Right atrium auricular region (tissue), 2 donors: ENCODE measurements at places on chromosomes 1 and 21. TPM values are rescaled to one million over a fixed set of nuclear protein-coding genes. Genes with fewer than 3 reads are reported as not detected.

DNA sequence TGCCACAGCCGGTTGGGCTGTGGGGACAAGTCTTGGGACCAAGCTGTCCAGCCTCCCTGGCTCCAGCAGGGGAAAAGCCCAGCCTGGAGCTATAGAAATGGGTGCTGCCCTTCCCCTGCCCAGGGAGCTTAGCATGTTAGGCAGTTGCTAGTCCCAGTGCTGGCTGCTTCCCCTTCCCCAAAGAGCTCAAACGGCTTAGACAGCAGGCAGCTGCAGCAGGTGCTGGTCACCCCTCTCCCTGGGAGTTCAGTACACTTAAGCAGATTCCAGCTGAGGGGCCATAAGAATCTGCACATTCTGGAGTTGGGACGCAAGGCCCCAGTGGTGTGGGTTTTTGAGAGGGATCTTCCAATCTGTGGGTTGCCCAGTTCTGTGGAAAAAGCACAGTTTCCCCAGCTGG is 11.1 kb upstream of the REG4 start:
- H3K4me3 ChIP-seq, result no peak overlapping the region
- no peaks in the 10 kb centered on the region for H3K36me3 ChIP-seq
- no peak overlapping the region for H3K27ac ChIP-seq
- no peak for DNase-seq

DNA sequence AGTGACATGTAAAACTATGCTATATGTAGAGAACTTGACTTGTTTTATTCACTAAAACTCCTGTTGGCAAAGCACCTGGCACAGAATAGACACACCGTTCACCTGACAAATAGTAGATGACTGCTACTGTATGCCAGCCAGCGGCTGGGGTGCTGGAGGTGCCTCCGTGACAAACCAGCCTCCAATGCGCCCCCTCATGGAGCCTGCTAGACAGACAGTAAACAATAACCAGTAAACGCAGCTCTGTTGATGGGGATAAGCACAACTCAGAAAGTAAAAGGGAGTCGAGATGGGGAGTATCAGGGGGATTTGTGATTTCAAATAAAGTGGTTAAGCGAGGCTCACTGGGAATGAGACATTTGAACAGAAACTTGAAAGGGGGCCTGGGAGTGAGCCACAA is 107.2 kb downstream of the PRDM2 start:
- no peak overlapping the region for H3K4me3 ChIP-seq
- no peak overlapping the region for H3K27ac ChIP-seq
- no peaks in the 10 kb centered on the region for H3K4me1 ChIP-seq
- H3K36me3 ChIP-seq, result no peaks in the 10 kb centered on the region

GRCh38 chr1:208829595-208829994 is 585.4 kb upstream of the PLXNA2 start:
- no peaks in the 10 kb centered on the region for H3K4me1 ChIP-seq
- DNase-seq, result no peak
- no peaks in the 10 kb centered on the region for H3K27me3 ChIP-seq
- H3K36me3 ChIP-seq, result no peaks in the 10 kb centered on the region

- no peak overlapping the region for H3K27ac ChIP-seq
- H3K36me3 ChIP-seq, result no peaks in the 10 kb centered on the region
- no peaks in the 10 kb centered on the region for H3K4me1 ChIP-seq
- no peak overlapping the region for H3K4me3 ChIP-seq
These were observed 13.9 kb downstream of the DLGAP3 start for GRCh38 chr1:34915521-34915920.

Gene CACNA1S
- not detected for total RNA-seq

Gene CFAP74
- total RNA-seq, result not detected

GRCh38 chr1:113388621-113389358 is 1.5 kb upstream of the MAGI3 start:
- peaks cover 38% of the 10 kb centered on the region for H3K4me1 ChIP-seq
- H3K36me3 ChIP-seq, result no peaks in the 10 kb centered on the region
- peak overlapping the region; percentile 95 for H3K27ac ChIP-seq
- H3K27me3 ChIP-seq, result no peaks in the 10 kb centered on the region
- DNase-seq, result no peak

GRCh38 chr1:88175120-88175630 is 508.9 kb upstream of the PKN2 start:
- no peaks in the 10 kb centered on the region for H3K36me3 ChIP-seq
- no peak overlapping the region for H3K4me3 ChIP-seq
- H3K27me3 ChIP-seq, result no peaks in the 10 kb centered on the region
- no peaks in the 10 kb centered on the region for H3K4me1 ChIP-seq
- H3K27ac ChIP-seq, result no peak overlapping the region
- no peak for DNase-seq

Gene CASZ1
- 50.3 TPM for total RNA-seq

- peaks cover 11% of the 10 kb centered on the region for H3K36me3 ChIP-seq
- H3K4me1 ChIP-seq, result no peaks in the 10 kb centered on the region
- no peak overlapping the region for H3K27ac ChIP-seq
- no peaks in the 10 kb centered on the region for H3K27me3 ChIP-seq
- DNase-seq, result no peak
- H3K4me3 ChIP-seq, result no peak overlapping the region
These were observed 28.7 kb upstream of the NBL1 start for GRCh38 chr1:19615438-19615837.

DNA sequence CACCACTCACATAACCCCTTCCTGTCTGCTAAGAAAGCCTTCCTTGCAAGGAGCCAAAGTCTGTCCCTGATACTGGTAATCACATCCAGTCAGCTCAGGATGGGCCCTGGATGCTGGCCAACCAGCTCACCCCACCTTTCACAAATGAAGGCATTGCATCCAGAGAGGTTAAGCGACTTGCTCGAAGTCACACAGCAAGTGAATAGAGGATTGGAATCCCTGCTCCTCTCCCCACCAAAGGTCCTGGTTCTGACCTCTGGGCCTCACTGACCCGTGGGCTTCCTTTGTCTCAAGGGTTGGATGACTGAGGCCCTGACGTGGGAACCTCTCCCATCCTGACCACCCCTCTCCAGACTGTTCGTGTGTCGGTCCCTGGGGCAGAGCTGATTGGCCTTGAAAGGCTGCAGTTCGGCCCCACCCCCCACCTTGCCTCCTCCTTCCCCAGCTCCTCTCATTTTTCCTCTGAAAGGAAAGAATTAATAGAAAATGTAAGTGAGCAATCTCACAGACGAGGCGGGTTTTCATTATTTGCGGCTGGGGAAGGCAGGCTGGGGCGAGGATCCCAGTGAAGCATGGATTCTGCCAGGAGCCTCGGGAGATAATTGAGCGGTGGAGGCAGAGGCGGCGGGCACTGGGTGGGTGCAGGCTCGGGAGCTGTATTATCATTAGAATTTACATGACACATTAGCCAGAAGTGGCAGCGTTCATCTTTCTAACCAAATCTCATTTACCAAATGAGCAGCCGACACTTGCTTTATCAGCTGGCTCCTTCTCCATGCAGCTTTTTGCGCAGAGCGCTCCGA is 101.5 kb upstream of the CSF3R start:
- H3K36me3 ChIP-seq, result no peaks in the 10 kb centered on the region
- H3K4me1 ChIP-seq, result no peaks in the 10 kb centered on the region
- peaks cover 5% of the 10 kb centered on the region for H3K27me3 ChIP-seq
- H3K4me3 ChIP-seq, result no peak overlapping the region

DNA sequence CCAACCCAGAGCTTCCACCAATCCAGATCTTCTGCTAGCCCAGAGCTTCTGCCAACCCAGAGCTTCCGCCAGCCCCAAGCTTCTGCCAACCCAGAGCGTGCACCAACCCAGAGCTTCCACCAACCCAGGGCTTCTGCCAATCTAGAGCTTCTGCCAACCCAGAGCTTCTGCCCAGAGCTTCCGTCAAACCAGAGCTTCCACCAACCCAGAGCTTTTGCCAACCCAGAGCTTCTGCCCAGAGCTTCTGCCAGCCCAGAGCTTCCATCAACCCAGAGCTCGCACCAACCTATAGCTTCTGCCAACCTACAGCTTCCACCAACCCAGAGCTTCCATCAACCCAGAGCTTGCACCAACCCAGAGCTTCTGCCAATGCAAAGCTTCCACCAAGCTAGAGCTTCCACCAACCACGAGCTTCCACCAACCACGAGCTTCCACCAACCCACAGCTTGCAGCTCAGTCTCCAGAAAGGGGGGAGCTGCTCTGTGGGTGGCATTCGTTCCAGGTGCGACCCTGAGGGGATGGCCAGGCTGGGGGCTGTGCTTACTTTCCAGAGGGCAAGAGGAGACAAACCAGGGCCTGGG is 23.8 kb downstream of the CRYAA start:
- no peak overlapping the region for H3K27ac ChIP-seq
- no peaks in the 10 kb centered on the region for H3K36me3 ChIP-seq
- H3K4me3 ChIP-seq, result no peak overlapping the region

DNA sequence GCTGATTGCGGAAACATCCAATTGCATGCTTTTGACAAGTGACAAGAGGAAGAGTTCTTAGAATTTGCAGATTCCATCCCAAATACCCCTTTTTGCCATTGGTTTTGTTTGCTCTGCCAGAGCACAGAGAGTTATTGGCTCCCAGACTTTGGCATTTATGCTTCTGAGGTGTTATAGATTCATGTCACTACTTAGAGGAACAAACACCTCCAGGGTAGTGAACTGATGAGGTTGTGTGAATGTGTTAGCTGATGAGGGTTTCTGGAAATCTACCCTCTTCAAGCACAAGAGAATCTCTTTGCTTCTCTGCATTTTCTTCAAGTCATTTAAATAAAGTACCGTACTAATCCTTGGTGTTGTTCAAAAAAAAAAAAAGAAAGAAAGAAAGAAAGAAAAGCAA is 33.9 kb upstream of the BRINP3 start:
- no peak overlapping the region for H3K4me3 ChIP-seq
- no peaks in the 10 kb centered on the region for H3K4me1 ChIP-seq
- no peaks in the 10 kb centered on the region for H3K27me3 ChIP-seq
- no peaks in the 10 kb centered on the region for H3K36me3 ChIP-seq
- no peak for DNase-seq

Gene GIPC2
- 1.5 TPM for total RNA-seq

GRCh38 chr1:66533804-66534740 is at the start of gene SGIP1:
SGIP1 (plus strand) TSS chr1:66534153; CDS start chr1:66534359, 206 bp downstream.
- H3K27me3 ChIP-seq, result no peaks in the 10 kb centered on the region
- H3K27ac ChIP-seq, result peak within 1 kb of the TSS; percentile 77
- DNase-seq, result peak; percentile 79
- no peaks in the 10 kb centered on the region for H3K36me3 ChIP-seq
- peaks cover 7% of the 10 kb centered on the region for H3K4me1 ChIP-seq

DNA sequence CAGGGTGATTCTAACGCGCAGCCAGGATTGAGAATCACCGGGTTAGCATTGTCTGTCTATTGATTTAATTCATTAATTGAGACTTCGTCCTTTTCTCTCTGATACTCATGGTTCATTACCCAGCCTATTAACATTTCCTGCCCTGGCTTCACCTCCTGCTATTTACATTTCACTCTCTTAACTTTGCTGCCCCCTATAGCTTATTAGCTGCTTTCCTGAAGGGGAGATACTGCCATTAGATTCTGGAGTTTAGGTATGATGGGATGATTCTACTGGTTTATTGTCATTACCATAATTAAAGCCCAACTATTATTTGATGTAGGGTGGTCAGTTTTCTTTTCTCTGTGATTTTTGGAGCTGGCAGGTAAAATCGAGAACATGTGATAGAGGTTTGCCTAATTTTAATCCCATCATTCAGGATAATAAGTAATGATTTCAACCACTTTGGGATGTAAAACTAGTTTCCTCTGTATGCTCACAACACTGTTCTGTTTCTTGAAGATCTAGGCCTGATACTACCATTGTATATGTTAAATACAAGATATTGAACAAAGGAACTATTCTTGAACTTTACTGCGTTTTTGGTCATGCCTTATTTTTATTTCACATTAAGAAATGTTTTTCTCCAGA is 6.4 kb downstream of the PPP2R5A start:
- peaks cover 3% of the 10 kb centered on the region for H3K4me1 ChIP-seq
- no peaks in the 10 kb centered on the region for H3K27me3 ChIP-seq
- peak overlapping the region; percentile 50 for H3K27ac ChIP-seq
- DNase-seq, result no peak

DNA sequence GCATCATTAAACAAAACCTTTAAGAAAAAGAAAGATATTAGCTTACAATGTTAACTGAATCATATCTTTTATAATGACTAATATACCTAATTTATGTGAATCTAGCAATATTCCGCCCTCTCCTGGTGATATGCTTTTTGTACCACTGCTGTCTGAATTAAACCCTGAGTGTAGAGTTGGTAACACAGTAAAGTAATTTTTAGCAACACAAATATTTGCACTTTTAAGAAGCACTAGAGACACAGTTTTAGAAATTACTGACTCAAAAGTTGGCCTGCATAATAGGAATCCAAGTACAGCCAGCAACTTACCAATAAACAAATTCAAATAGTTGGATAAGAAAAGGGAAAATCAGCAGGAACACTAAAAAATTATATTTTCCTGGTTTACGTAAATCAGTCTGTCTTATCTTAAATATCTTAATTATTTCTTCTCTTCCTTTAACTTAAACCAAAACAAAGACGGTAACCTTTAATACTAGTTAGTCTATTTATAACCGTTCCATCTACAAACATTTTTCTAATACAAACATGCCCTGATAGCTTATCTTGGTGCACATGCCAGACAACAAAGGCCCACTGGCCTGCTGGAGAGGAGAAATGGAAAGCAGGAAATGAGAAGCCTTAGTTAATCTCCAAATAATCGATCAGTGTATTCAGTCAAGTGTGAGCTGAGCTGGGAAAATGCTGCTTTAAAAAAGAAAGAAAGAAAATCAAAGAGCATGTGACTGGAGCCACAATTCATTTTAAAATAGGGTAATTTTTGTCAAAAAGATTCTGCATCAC is 246.0 kb downstream of the RERE start:
- H3K36me3 ChIP-seq, result no peaks in the 10 kb centered on the region
- H3K27ac ChIP-seq, result peak overlapping the region; percentile 25
- H3K27me3 ChIP-seq, result no peaks in the 10 kb centered on the region

GRCh38 chr1:221308534-221309511 is 429.6 kb downstream of the HLX start:
- no peak overlapping the region for H3K27ac ChIP-seq
- no peaks in the 10 kb centered on the region for H3K27me3 ChIP-seq
- no peaks in the 10 kb centered on the region for H3K4me1 ChIP-seq
- DNase-seq, result no peak
- H3K36me3 ChIP-seq, result no peaks in the 10 kb centered on the region

Gene TNNT2
- 12,321 TPM for total RNA-seq
